ENCODE measurements at places on chromosomes 3 and 15.

- DNase-seq = no peak
These were observed 50.0 kb downstream of the CPA3 start for GRCh38 chr3:148914936-148915690.

DNA sequence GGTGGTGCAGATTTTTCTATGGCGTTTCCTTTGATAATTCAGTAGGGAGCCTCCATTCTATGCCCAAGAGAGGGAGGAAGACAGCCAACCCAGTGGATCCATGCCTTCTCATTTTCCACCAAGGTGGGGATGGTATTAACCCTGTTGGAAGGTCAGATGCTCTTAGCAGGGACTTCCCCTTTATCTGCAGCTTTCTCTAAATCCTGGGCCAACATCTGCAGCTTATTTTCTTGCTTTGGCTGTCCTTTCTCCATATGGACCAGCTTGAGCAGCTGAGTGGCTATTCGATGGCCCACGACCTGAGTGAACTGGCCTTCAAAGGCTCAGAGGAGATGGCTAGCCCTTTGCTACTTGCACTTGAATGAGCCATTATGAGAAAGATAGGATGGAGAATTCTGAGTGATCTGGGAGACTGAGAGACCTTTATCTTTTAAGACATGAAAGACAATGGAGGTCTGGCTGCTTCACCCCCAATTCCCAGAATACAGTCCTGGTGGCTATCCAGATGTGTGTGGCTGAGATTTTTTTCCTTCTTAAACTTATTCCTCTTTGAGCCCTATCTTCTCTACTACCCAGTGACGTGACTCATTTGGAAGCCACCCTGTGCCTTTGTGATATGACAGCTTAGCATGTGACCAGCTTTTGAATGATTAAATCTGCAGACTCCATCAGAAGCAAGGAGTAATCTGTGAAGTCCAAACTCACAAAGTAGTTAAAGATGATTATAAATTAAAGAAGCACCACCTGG lies 39.6 kb upstream of the TRAK1 start:
- DNase-seq = no peak

- no peak for DNase-seq
These were observed 3.2 kb downstream of the ZDHHC19 start for GRCh38 chr3:196207833-196208607.

DNA sequence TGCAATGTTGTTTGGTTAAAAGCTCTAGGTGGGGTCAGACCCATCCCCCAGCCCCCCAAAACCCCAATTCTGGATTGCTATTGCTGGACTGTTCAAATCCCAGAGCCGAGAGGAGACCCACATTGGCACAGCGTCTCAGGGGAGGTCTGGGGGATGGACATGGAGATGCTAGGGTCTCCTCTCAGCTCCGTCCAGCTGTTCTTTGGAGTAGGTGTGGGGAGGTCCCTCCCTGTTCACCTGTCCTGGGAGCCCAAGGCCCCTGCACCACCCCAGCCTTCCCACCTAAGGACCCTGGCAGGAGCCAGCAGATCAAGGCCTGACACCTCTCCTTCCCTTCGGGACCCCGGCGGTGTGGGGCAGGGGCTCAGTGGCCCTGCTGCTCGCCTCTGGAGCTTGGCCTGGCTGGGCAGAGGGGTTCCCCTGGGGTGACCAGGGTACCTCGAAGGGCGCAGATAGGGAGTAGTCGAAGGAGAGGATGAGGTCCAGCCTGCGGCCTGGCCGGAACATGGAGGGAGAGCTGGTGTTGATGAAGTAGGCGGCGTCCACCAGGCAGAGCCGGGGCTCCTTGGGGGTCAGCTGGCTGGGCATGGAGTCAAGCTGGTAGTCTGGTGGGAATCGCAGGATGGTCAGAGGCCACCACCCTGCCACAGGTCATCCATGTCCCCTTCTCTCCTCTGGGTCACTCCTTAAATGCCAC lies 23.9 kb downstream of the PLA2G4D start:
- DNase-seq = no peak

DNA sequence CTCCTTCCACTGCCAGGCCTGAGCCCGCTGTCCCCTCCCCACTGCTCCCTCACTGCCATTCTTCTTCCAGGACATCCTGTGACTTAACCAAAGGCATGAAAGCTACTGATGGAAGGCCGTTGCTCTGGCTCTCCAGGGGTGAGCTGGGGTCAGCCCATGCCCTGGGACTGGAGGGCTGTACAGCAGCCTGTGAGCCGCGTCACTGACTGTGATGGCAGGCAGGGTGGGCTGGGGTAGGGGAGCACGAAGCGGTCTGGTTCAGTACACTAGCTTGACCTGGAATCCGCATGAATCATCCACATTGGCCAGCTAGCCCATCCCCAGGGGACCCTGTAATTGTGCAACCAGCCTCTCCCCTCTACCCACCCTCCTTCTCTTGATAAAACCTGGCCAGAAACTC lies 30.8 kb downstream of the CORO2B start:
- peak; percentile 36 for DNase-seq

DNA sequence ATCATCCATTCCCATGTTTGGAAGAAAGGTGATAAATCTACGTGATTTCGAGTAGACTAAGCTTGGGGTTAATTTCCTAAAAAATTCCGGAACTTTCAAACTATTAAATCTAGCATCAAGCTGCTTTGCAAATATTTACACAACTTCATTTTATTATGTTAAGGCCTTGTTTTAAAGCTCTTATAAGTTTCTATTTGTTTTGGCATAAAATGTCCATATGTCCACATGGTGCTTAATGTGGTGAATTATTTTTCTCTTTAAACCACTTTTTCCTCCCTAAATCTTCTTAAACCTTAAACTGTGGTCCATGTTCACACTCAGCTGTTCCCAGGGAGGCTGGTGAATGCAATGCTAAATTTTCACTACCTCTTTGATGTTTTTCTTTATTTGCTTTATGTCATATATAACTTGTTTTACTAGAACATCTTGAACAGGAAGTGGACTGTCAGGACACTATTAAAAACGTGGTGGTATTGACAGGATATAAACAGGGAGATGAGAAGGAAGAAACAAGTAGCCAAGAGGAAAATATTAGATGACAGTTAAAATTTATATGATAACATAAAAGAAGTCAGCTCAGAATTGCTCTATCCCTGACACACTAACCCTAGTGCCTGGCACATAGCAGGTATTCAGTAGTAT lies 72.5 kb upstream of the AGTR1 start:
- no peak for DNase-seq

DNA sequence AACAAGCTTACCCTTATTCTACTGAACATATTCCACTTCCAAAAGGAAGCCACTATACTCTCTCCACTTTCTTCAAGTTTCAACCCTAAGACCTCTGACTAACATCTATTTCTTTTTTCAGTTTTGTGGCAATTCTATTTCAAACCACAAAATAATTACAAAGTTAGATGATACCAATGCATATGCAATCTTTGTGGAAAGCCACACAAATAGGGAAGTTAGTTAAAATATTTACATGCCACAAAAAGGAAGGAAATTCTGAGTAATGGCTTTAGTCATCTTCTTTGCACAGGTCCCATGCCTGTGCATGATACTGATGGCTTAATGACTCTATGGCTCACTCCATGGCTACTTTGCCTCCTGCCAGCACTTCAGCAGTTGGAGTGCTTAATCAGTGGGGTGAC lies 57.0 kb upstream of the MCTP2 start:
- no peak for DNase-seq

GRCh38 chr15:101538996-101539395 lies 49.5 kb upstream of the PCSK6 start:
- DNase-seq = no peak

GRCh38 chr15:67446449-67446848 lies 74.5 kb upstream of the C15orf61 start:
- no peak for DNase-seq

DNA sequence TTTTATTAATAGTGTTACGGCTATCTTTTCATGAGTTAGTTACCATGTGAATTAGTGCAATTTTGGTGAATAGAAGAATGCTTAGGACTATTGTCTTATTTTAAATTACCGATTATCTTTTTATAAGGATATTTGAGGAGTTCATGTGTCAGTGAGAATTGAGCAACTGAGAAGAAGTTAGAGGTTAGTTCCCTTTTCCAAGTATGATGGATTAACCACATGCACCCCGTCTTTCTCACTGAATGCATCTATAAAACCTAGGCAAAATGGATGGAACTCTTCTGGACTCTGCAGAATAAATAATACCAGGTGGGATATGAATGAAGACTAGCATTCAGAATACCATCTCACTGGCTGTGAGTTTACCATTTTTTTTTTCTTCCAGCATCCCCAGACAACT lies 74.3 kb downstream of the TCF12 start:
- DNase-seq = no peak

DNA sequence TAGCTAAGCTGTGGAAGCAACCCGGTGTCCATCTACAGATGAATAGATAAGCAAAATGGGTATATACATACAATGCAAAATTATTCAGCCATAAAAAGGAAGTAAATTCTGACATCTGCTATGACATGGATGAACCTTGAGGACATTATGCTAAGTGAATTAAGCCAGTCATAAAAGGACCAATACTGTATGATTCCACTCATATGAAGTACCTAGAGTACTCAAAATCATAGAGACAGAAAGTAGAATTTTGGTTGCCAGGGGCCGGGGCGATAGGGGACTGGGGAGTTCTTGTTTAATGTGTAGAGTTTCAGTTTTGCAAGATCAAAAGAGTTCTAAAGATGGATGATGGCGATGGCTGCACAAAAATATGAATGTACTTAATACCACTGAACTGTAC lies 10.3 kb downstream of the EID1 start:
- no peak for DNase-seq

GRCh38 chr15:30824518-30825195 lies 79.1 kb upstream of the FAN1 start:
- no peak for DNase-seq

DNA sequence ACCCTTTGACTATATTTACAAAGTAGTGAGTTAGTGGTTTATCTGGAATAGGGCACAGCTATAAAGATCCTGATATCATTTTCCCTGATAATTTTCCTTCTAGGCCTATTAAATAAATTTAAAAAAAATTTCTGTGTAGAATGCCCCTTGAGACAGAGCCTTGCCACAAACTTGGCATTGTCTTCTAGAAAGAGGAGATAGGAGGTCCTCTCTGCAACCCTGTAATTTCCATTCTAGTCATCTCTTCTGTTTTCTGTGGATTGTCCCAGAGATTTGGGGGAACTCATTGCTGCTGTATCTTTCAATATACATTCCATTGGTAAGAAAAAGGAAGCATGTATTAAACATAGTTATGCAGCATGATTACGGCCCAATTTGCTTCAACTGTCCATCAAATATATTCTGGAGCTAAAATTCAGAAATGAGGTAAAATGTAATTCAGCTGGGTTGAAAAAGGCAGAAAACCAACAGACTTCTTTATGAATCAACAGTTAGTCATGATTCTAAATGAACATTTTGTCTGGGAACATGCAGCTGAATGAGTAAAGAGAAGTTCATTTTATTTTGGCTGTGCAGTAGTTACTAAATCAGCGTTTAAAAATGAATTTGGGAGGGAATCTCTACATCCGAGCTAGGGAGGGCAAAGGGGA lies 401.1 kb downstream of the NAALADL2 start:
- DNase-seq = no peak

GRCh38 chr3:79167651-79168416 lies 600.0 kb downstream of the ROBO1 start:
- peak; percentile 4 for DNase-seq
